NAMALWA (cell line): ENCODE measurements at places on chromosomes 12 and 14.
A peak's percentile ranks its signal among the peaks of the same experiment; 100 is the strongest.

- DNase-seq = no peak
Measured at GRCh38 chr14:99067927-99068326, 204.1 kb downstream of the BCL11B start.

- no peak for DNase-seq
Measured at GRCh38 chr12:31370531-31371255, 44.7 kb upstream of the SINHCAF start.

- DNase-seq = no peak
Measured at GRCh38 chr14:85947461-85948139, 417.7 kb downstream of the FLRT2 start.

GRCh38 chr14:54329082-54329695, 67.6 kb upstream of the CDKN3 start:
- DNase-seq = peak; percentile 45

DNA sequence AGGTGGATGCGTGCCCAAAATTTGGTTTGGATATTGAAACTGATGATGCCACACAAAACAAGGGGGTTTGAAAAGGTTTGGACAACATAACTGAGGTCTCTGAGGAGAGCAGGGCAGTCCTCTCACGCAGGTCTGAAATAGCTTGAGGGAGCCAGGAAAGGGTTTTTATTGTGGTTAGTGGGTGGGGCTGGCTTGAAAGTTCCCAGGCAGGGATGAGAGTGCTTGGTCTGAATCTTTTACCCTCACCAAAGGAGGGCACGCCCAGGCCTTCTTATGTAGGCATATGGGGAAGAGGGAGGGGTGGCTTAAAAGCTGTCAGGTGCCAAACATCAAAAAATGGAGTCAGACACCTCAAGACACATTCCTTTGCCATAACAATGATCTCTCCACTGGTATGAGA, 493.1 kb upstream of the CCDC196 start:
- DNase-seq = no peak
